ENCODE measurements at places on chromosomes 11 and 22.

- DNase-seq: no peak
Observed at GRCh38 chr11:107018902-107019493, 722 bp upstream of the GUCY1A2 start.

DNA sequence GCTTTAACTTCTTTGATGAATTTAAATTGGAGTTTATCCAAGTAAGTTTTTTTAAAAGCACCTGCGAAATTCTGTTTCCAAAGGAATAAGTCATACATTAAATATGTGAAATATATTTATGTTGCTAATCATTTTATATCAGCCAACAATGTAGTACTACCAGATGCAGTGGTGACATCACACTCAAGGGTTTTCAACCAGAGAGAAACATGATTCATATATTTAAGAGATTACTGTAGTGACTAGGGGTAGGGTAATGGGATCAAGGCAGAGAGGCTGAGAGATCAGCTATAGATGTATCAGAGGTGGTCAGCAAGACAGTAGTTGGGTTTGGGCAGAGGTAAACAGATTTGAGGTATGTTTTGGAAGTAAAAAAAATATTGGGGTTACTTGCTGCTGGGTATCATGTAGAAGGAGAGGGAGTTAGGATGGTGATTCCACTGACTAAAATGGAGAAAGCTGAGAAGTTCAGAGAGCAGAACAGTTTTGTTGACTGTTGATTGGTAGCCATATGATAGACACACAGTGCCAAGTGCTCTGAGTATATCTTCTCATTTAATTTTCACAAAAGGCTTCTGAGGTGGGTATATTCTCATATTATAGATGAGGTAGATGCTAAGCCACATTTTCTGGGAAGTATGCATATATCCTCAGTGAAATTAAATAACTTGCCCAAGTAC is 39.4 kb downstream of the CEP57 start:
- DNase-seq: no peak

DNA sequence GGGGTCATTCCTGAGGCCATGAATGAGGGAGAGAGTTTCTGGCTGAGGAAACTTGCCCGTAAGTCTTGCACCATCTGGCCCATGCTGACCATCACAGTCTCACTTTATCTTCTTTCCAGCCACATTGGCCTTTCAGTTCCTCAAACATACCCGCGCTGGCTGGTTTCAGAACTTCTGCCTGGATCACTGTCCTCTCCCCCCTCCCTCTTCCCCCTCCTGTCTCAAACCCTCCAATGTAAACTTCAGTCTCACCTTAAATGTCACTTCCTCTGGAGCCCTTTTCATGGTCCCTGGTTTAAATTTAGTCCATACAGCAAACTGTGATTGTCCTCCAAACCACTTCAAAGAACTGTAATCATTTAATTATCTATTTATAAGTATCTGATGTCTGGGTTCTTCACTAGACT is 3.7 kb upstream of the TMEM109 start:
- DNase-seq: no peak

DNA sequence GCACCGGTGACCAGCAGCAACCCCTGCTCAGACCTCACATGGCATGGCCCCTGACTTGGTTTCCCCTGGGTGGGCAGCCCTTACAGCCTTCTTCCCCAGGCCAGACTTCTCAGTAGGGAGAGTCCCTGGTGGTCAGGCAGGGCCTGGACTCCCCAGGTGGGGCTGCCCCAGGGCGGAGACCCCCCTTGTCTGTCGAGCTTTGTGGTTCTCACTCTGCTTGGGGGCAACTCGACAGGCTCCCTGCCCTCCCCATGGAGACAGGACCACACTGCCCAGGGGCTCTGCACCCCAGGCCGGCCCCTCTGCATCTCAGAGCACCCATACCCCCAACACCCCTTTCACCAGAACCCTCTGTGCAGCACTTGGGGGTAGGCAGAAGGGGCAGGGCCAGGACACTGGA is 87.7 kb downstream of the MORC2 start:
- DNase-seq: no peak

DNA sequence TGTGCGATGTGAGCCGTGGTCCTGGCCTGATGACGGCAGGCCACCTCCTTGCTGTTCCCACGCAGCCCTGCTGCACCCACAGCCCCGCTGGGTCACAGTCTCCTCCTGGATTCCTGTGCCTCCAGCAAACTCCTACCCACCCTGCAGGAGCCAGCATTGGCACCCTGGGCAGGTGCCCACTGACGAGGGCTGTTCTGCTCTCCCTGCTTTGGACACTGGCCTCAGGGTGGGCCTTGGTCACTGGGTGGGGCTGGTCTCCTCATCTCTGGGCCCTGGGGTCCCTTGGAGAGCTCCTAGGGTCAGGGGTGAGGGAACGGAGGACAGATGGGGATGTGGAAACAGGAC is 12.7 kb downstream of the TSPAN4 start:
- no peak for DNase-seq

- no peak for DNase-seq
Observed at GRCh38 chr11:127126986-127127385, 126.4 kb upstream of the KIRREL3 start.

DNA sequence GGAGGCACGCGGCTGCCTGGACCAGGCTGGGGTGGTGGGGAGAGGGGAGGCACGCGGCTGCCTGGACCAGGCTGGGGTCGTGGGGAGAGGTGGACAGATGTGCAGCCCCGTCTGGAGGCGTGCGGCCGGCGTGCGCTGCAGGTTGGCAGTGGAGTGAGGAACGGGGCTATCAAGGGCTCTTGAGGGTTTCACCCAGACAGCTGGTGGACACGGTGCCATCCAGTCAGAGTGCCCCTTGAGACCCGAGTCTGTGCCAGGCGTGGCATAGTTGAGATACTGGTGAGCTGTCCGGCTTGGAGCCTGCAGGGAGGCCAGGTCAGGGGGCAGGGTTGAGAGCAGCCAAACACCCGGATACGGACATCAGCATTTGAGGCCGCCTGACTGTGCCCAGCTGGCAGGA is 1.5 kb upstream of the GRAMD4 start:
- DNase-seq: no peak

GRCh38 chr22:48424201-48424627 is 1403.5 kb downstream of the BRD1 start:
- no peak for DNase-seq

DNA sequence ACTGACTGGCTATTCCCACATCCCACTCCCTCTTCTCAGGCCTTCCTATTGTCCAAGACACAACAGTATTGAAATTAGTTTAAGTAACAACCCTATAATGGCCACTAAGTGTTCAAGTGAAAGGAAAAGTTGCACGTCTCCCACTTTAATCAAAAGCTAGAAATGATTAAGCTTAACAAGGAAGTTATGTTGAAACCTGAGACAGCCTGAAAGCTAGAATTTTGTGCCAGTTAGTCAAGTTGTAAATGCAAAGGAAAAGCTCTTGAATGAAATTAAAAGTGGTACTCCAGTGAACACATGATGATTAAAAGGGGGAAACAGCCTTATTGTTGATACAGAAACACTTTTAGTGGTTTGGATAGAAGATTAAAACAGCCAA is 332.7 kb downstream of the CASP12 start:
- no peak for DNase-seq

DNA sequence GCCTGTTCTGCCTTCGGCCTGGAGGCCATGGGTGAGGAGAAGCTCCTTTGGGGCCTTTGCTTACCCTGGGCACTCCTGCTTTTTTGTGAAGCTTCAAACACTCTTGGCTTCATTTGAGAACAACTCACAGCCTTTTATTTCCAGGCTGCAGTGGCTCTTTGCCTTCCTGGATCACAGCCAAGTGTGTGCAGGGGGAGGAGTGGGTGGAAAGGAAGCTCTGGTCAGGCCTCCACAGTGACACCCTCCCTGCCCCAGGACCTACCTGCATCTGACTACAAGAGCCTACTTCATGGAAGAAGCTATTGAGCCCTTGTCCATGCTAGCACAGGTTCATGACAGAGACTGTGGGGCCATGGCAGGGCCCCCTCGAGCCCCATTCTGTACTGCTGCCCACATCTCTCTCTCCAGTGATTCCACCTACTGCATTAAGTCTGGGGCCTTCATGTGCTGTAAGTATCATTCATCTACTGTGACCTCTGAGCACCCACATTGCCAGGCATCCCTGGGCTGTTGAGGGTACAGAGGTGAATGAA is 52.3 kb downstream of the GAB4 start:
- no peak for DNase-seq

GRCh38 chr22:30386960-30387827 is at the start of gene RNF215:
Gene RNF215, minus strand, starts transcription at chr22:30387411. Its CDS starts 98 bp downstream, at chr22:30387313.
- peak; percentile 93 for DNase-seq

DNA sequence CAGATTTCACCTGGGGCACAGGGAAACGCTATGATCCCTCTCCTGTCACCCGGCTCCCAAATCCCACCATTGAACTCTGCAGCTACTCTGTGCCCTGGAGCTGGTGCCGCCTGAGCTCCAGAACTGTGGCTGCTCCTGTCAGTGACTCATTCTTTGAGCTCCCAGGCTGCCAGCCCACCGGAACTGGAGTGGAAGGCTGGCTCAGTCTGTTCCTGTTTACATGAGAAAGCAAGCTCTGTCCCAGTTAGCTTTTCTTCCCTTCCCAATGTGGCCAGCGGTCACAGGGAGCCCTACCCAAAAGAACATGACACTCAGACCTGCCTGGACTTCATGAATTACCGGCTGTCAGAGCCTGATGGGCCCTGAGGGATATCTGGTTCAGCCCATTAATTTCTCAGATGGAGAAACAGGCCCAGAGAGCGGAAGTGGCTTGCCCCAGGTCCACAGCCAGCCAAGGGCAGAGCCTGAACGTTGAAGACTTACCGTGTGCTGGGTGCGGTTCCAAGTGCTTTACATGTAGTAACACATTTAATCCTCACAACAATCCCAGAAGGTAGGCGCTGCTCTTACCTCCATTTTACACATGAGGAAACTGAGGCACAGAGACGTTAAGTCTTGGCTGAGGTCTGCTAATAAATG is 23.8 kb upstream of the IGSF22 start:
- DNase-seq: no peak

DNA sequence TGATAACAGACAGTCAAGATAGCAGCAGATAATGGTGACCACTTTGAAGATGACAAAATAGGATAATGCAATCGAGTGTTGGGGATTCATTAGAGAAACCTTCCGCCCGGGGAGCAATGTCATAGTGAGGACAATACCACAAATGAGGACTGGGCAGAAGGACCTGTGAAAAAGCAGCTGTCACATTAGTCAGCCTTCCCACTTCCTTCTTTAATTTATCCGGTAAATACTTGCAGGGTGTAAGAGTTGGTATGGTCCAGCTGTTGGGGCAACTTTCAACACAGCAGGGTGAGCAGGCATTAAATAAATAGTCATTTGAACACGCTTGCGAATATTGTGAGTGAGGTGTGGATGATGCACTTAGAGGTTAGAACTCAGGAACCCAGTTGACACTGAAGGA is 132.5 kb upstream of the KIRREL3 start:
- no peak for DNase-seq

DNA sequence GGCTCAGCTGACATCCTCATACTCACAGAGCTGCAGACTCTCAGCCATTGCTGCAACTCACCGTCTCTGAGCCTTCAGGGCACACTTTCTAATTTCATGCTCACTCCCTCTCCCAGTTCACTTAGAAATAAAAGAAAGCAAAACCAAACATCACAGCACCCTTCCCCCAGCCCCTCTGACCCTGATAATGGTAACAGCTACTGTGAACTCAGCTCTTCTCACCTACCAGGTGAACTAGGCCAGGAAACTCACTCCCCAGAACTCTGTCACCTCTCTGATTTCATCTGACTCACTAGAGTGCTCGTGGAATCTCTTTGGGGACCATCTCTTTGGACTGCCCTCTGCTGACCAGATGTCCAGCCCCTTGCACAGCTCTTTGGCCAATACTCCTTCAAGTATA is 14.5 kb upstream of the PARVA start:
- DNase-seq: no peak

DNA sequence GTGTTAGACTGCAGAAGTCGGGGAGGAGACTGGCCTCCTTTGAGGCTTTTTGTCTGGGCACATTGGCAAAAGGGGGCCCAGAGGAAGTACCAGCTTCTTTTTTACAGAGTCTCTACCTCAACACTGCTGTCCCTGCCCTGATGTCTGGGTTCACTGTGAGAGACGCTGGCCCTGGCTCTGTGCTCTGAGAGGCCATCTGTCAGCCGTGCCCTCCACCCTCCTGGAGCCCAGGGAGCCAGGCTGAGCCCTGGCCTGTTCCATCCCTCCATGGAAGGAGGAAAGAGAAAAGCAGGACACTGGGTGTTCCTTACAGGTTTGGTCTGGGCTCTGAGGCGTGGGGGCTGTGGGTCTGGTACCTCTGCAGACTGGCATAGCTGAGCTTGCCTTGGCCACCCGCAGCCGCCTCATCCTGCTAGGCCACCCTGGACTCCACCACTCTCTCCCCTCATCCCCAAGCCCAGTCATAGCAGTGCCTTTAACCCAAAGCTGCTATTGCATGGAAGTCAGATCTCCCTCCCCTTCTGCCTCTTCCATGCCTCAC is 105.5 kb upstream of the PARVA start:
- DNase-seq: peak; percentile 15

- no peak for DNase-seq
Observed at GRCh38 chr11:93192163-93192562, 5.6 kb downstream of the SLC36A4 start.

GRCh38 chr11:92380882-92381281 is 156.3 kb downstream of the FAT3 start:
- no peak for DNase-seq

DNA sequence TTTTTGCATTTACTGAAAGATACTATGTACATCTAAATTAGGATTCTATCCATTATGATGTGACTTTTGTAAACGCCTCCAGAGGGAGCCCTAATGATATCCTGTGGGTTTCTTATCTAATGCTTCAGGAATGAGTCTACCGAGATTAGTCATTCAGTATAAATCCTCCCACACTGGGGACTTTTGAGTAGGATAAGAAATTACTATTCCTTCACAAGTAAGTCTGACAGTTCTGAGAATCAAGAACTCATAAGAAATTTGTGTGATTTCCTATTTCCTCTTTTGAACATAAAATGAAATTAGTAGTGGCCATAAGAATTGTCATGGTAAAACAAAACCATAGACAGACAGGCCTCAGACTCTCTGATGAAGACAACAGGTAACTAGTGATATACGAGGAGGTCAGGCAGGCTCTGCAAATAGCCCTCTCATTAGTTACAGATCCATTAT is 10.0 kb upstream of the OR5M1 start:
- DNase-seq: no peak

DNA sequence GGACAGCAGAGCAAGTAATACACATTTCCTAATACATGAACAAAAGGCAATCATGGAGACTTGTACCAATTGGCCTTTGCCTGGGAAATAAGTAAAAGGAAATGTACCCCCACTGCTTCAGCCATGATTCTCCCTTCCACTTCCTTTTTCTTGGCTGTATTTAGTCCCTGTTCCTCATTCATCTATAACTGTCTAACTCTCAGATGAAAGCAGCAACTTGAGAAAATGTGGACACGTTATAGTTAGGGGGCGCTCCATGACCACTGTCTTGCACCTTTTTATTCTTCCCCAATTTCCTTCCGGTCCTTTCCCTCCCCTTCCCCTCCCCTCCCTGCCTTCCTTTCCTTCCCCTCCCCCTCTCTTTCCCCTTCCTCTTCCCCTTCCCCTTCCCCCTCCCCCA is 61.3 kb upstream of the BARX2 start:
- no peak for DNase-seq

GRCh38 chr22:26471522-26471921 is 12.1 kb downstream of the HPS4 start:
- no peak for DNase-seq
